ENCODE measurements at places on chromosomes 6 and 20.

GRCh38 chr20:42483730-42484303 lies 705.9 kb downstream of the PTPRT start:
- DNase-seq, result peak; percentile 12

- DNase-seq, result no peak
Observed at GRCh38 chr6:21997119-21998037, 299.5 kb downstream of the PRL start.

DNA sequence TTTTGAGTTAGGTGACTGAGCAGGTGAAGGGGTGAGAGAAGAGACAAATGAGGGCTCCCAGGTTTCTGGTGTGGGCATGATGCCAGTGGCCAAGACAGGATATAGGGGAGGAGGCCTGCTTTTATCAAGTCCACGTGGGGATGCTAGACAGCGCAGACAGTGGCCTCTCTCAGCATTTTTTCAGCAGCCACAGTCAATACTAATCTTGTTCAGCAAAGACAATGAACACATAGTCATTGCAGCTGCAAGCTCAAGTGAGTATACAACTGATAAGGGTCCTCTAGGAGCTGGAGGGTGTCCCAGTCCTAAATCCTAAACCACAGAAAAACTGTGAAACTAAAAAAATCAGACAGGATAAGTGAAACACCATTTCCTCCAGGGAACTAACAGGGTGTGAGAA lies 48.6 kb downstream of the UQCC1 start:
- no peak for DNase-seq

GRCh38 chr20:952196-952795 lies 36.2 kb upstream of the ANGPT4 start:
- DNase-seq, result no peak

DNA sequence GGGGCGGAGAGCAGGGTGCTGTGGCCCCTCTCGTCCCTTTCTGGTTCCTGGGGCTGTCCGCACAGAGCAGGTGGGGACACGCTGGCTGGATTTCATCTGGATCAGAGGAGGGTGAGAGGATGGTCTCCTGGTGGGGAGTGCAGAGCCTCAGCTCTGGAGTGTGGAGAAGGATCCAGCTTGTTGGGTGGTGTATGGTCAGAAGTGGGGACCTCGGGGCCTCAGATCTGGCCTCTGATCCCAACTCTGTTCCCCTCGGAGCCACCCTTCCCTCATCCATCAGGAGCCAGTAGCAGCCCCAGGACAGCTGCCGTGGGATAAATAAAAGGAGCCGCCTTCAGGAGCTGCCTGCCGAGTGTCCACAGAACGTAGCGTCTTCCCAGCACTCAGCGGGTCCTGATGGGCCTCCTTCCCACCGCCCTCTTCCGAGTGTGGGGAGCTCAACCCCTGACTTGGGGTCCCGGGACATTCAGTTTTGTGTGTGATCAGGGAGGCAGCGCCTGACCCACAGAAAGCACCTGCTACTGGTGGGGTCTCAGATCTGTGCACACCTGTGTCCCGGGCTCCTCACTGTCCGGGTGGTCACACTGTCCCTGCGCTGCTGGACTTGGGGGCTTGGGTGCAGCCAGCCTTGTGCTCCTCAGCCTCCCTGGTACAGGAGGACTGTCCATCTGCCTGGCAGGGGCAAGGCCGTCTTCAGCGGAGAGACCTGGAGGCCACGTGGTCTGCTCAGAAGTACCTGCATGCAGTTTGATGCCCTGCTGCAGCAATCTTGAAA lies 25.4 kb upstream of the BHLHE23 start:
- no peak for DNase-seq

- no peak for DNase-seq
Observed at GRCh38 chr6:32830936-32831335, 7.6 kb downstream of the TAP2 start.

DNA sequence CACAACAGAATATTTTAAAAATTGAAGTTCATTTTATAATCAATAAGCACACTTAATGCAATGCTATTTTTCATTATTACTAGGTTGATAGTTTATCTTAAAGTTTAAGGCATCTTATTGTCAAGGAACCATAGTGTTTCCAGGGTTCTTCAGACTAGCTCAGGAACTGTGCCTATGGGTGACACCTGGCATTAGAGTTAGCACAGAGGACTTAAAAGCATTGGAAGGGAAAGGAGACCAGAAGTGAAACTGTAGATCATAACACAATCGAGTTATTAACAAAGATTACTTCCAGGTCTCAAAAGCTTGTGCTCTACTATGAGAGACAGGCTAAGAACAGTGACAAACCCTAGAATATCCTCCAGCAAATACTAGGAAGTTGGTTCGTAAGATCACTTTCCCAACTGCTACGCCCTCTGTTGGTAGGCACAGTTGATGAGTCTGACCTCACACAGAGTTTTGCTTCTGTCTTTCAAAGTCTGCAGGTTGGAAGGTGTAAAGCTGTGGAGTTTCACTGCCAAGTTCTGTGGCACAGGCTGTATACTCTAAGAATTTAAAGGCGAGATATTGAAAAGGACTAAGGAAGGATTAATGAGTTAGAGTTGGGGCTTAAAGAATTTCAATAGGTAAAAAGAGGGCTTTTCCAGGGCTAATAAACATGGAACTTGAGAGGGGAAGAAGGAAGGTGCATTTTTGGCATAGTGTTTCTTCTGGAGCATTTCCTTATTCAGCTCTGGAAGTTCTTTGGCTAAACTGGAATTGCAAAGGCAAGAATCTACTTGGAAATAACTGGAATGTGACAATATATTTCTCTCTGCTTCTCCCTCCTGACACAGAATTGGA lies 531.3 kb upstream of the JAG1 start:
- DNase-seq, result peak; percentile 9

GRCh38 chr6:63883597-63883996 lies 248.0 kb downstream of the PHF3 start:
- DNase-seq, result no peak

GRCh38 chr6:158643836-158644230 lies 710 bp downstream of the DYNLT1 start:
- no peak for DNase-seq

DNA sequence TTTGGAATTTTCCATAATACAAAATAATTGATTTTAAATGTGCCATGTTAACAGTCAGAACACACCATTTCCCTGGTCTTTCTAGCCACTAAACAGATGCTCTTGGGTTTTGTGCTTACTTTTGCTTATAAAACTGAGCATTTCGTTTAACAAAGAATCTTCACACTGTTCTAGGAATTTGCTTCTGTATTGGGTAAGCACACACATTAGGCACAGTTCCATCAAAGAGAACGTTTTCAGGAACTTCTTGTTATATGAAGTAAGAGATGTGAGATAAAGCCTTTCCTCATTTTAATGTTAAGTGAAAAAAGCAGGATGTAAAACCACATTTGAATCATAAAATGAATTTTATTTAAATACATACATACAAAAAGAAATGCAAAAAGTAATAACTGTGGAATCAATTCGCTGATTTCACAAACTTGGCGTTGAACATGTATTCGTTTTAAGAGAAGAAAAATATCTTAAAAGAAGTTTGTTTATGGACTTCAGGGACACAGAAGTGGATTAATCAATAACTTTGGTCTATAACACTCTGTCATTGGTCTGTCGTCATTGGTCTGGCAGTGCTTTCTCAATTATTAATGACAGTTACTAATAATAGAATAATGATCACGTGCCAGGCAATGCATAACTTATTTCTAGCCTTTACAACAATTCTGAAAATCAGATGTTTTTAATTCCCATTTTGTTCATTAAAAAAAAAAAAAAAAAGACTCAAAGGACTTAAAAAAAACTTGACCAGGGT lies 199.9 kb upstream of the PRDM1 start:
- no peak for DNase-seq

DNA sequence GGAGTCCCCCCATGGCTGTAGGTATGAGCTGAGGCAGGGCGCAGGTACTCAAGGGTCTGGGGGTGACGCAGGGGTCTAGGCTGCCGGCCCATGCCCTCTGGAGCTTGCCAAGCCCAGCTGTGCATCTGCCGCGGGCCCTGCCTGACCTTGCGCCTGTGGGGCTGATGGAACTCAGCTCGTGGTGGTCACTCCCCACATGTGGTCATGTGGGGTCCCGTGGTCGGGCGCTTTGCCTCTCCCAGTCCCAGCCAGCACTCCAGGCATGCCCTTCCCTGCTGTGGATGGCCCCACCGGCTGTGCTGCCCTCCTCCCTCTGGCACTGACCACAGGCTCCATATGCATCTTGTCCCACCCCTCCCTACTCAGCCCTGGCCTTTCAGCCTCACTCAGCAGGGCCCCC lies 57.3 kb downstream of the RPP40 start:
- DNase-seq, result no peak

GRCh38 chr6:36843170-36843569 lies 3.9 kb upstream of the CPNE5 start:
- no peak for DNase-seq

GRCh38 chr6:88890860-88891845 lies 72.3 kb downstream of the RNGTT start:
- DNase-seq, result no peak
